ENCODE measurements at places on chromosomes 16 and 17.

DNA sequence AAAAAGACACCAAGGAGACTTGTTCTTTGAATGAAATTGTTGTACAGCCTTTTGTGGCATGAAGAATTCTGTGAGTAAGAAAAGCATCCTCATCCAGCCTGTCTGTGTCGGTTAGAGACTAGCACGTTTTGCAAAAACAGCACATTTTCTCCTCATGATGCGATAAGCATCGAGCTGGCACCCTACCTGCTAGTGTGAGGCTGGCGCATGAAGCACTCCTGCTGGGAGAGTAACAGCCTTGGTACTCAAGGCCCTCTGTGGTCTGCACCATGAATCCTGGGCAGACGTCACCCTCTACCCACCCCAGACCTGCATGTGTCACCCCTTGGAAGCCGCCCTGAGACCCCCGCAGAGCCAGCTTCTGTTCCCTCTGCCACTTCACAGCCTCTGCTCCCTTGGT, 92.6 kb upstream of the TMEM132E start:
- no peak for DNase-seq

- peak; percentile 21 for DNase-seq
Observed at GRCh38 chr16:9622268-9622667, 530.8 kb downstream of the HAPSTR1 start.

- DNase-seq = no peak
Observed at GRCh38 chr17:64787255-64787920, 125.3 kb upstream of the SMURF2 start.

GRCh38 chr17:83099570-83100181, 20.3 kb downstream of the METRNL start:
- peak; percentile 34 for DNase-seq

- DNase-seq = no peak
Observed at GRCh38 chr17:52048137-52048898, 110.2 kb downstream of the CA10 start.

- DNase-seq = no peak
Observed at GRCh38 chr16:50300942-50301625, 34.7 kb downstream of the ADCY7 start.

DNA sequence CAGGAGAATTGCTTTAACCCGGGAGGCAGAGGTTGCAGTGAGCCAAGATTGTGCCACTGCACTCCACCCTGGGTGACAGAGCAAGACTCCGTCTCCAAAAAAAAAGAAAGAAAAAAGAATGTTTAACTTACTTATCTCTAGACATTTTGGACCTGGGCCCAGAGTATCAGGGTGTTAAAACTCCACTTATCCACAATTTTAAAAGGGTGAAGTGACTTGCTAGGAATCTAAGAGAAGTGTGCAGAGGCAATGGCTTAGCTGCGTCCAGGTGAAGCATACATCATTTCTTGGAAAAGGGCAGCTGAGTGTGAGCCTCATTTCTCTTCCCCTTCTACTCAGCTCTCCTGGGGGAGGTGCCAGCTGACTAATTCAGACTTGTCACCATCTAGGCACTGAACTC, 25.1 kb downstream of the ALDH3A2 start:
- DNase-seq = no peak

- no peak for DNase-seq
Observed at GRCh38 chr17:54876656-54877195, 23.9 kb upstream of the TOM1L1 start.

DNA sequence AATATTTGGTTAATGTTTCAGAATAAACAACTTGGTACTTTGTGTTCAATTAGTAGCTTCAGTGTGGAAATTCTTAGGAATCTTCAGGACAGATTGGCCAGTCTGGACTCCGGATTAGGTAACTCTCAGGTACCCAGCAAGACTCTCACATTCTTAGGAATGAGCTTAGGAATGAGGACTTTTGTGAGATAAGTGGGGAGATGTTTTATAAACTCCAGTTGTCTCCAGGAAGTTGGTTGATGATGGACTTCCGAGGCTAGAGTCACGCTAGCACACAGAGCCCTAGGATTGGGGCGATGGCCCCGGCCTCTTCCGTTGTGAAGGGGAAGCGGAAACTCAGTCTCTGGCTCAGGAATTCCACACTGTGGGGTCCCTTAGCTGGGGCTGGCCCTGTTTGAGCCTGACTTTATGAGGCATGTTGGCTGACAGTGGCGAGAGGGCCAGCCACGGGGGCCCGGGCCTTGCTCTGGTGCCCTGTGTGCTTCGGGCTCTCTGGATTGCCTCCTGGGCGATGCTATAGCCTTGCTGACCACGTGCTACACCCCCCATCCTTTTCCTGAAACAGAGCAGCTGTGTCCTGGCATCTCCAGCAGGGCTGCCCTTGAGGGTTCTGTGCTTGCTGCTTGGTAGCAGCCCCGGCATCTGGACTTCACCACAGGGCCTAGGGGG, 32.4 kb downstream of the RAB11FIP3 start:
- DNase-seq = no peak

- DNase-seq = no peak
Observed at GRCh38 chr16:56343661-56344517, 81.5 kb downstream of the AMFR start.

DNA sequence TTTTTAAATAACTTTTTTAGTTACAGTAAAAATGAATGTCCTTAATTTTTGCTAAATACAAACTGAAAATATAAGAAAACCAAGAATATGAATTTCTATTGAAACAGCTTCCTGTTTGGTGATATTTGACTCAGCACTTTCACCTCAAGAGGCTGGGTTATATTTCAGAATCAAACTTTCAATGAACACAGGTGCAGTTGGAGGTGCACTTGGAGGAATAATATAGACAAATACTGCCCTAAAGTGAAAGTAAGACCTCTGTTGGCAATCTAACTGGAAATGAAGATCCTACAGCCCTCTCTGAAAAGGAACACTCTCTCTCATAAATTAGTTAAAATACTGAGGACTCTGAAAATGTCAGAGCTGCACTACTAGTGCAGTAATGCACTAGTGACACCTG, 106.2 kb downstream of the BRIP1 start:
- no peak for DNase-seq

DNA sequence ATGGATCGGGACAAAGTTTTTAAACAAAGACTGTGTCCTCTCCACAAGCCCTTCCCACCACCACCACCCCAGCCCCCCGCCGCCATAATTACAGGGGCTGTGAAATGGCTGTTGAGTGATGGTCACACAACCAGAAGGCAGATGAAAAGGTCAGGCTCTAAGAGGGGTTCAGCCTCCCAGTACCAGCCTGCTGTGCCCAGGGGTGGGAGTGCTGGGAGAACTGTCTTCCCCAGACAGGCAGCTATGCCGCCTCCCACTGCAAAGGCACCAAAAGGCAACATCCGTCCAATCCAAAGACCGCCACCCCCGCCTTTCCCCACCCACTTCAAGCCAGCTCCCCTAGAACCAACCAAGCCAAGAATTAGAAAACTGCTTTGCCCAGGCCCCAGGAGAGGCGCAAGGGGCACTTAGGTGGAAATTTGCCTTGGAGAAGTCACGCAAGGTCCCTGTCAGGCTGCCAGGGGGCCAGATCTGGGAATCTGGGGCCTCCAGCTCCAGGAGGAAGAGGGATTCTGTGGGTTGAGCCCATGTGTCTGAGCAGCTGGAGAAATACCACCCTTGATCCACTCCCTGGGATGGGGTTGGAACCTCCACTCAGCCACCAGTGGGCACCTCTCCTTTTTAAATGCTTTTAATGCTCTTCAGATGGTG, 14.4 kb downstream of the CARHSP1 start:
- DNase-seq = no peak

- DNase-seq = no peak
Observed at GRCh38 chr17:3551189-3551588, 6.4 kb downstream of the TRPV3 start.

GRCh38 chr16:10683170-10683569, 11.6 kb downstream of the TEKT5 start:
- no peak for DNase-seq

DNA sequence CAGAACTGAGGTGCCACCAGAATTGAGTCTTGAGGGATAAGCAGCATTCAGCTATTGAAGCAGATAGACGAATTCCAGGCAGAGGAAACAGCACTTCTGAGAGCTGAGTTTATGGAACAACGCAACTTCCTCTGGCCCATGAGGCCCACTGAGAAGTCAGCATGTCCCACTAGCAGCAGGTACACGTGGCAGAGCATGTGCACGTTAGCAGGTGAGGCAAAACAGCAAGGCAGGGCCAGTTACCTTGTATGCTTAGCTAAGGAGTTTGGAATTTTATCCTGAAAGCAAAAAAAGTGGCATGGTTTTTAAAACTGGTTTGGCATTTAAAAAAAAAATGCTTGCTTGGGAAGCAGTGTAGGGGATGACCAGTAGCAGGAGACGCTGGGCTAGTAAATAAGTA, 305.6 kb downstream of the CPPED1 start:
- no peak for DNase-seq

DNA sequence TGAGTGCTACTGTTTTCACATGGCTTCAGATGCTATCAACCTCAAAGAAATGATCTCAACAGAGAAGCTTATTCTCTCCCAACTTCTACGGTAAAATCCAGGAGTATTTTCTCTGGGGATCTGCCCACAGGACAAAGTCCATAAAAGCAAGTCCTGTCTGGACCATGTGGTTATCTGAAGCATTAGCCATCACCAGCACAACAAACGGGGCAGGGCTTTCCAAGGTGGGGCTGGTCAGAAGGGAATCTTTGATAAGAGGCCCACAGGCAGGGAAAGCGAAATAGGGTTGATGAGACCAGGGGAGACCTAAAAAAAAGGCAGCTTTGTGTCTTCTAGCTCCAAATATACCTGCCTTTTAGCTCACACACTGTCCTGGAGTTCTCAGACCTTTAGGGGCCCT, 38.7 kb upstream of the CACNG3 start:
- no peak for DNase-seq

- DNase-seq = no peak
Observed at GRCh38 chr16:68961778-68962402, 118.6 kb downstream of the TANGO6 start.

DNA sequence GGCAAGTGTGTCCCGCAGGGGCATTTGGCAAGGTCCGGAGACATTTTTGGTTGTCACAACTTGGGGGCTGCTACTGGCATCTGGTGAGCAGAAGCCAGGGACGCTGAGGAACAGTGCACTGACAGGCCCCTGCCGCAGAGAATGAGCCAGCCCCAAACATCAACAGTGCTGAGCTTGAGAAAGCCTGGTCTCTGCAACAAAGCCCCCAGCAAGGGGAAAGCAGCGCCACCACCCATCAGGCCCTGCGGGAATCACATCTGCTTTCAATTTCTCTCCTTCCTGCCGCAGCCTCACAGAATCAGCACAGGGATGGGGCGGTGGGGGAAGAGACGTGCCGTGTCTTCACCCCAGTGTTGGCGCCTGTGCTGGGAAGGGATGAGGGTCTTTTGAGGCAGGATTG, 14.8 kb upstream of the PRPSAP1 start:
- DNase-seq = no peak

DNA sequence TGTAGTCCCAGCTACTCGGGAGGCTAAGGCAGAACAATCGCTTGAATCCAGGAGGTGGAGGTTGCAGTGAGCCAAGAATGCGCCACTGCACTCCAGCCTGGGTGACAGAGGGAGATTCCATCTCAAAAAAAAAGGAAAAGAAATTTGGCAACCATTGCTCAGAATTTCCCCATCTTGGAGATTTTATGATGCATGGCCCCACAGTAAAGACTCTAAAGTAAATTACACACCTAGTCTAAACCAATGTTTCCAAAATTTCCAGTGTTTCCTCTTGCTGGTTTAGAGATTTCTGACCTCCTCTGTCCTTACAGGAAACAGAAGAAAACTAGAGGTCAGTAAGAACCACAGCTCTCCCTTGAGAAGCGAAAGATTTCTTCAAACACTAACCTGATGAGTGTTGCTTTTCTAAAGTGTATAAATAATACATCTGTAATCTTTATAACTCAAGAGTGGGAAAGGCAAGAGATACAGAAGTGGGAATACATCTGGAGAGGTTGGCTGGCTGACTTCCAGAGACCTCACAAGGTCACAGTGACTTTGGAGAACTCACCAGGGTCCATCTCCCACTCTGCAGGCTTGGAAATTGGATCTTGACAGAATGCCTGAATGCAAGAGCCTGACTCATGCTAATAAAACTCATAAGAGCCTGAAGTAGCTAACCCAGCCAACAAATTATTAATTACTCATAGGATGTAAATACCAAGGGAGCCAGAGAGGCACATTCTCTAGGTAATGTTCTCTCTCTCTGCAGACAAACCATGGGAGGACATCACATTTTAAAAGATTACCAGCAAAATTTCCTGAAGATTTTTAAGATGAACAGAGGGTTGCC, 8.8 kb downstream of the ADAT1 start:
- peak; percentile 62 for DNase-seq

DNA sequence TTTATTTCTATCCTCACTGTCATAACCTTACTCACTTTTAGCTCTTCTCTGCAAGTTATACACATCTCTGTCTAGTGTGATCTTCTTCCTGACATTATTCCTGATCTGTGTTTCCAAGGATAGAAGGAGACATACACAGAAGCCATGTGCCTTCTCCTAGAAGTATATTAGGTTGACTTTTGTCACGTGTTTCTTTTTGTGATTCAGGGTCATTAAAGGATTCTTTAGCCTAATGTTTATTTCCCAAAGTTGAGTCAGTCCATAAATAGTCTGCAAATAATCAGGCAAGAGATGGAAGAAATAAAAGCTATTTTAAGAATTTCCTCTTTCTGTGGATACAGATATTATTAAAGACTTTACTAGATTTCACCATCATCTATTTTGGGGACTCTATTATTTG, 214.1 kb upstream of the GOT2 start:
- peak; percentile 38 for DNase-seq

GRCh38 chr17:81109957-81110356, 55.4 kb upstream of the PVALEF start:
- no peak for DNase-seq

DNA sequence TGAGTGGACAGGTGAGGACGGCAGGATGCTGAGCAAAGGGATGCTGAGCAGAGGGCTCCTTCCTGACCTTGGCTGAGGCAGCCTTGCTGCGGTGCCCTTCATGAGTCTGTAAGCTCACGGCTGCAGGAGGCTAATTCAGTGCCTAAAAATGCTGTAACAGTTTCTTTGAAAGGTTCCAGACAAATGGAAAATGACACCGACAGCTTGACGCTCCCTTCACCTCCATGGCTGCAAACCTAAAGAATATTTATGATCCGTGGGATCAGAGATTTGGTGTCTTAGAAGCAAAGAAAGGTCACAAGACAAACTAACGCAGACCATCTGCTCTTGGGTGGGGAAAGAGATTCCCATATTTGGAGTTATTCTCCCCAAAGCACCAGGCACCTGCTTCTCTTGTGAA, 28.0 kb downstream of the TOM1L2 start:
- no peak for DNase-seq

- DNase-seq = no peak
Observed at GRCh38 chr16:30184096-30184890, 891 bp downstream of the CORO1A start.

DNA sequence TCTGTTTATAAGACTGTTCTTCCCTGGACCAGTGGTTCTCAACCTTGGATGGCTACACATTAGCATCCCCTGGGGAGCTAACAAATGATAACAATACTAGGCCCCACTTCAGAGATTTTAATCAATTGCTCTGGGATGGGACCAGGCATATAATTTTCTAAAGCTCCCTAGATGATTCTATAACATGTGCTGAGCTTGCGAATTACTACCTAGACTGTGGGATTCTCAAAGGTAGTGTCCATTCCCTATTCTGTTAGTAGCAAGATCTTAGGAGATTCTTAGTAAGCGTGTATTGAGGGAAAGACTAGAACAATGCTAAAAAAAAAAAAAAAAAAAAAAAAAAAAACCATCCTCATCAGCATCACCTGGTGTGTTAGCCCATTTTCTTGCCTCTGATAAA, 412.0 kb upstream of the CDH5 start:
- no peak for DNase-seq

- DNase-seq = peak; percentile 15
Observed at GRCh38 chr17:4708436-4708835, 2.0 kb upstream of the ARRB2 start.
